ENCODE measurements at places on chromosomes 2 and 18. TPM values are rescaled to one million over a fixed set of nuclear protein-coding genes. Genes with fewer than 3 reads are reported as not detected.

The GPR55 gene
- total RNA-seq: not detected

The COL4A3 gene
- total RNA-seq: 0.39 TPM

The POU3F3 gene
- not detected for total RNA-seq

The COX5B gene
- total RNA-seq: 189 TPM

The MPP4 gene
- total RNA-seq: not detected

The TRIM43 gene
- total RNA-seq: 0.33 TPM

The PNO1 gene
- 8.5 TPM for total RNA-seq

Measured in placental epithelial cell (primary cell).